ENCODE measurements at places on chromosomes 4 and X.
A peak's percentile ranks its signal among the peaks of the same experiment; 100 is the strongest.

DNA sequence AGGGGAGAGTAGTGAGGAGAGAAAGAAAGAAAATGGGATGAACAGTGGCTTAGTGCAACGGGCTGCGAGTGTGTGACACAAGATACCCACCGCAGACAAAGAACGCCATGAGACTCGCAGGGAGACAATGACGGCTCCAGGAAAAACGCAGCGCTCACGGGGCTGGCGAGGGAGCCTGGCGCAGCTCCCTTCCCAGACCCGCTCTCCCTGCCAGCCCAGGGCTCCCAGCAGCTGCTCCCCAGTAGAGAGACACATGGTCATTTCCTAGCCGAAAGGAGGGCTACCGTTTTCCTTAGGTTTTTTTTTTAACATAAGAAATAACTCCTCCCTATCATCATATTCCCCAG, 149.5 kb downstream of the MAML3 start:
- DNase-seq: no peak

DNA sequence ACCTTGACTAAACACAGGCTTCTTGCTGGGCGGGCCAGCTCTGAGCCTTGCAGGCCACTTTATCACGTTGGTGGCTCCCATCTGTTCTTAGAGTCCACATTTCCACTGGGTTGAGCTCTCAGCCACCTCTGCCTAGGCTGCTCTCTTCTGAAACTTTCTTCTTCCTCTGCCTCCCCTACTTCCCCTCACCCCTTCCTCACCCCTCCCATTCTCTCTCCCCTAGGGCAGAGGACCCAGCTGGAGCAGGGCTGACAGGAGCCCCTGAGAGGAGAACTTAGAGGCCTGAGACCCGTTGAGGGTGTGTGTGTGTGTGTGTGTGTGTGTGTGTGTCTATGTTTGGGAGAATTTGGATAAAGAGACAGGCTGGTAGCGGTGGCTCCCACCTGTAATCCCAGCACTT, 19.9 kb upstream of the TMSB4X start:
- DNase-seq: peak; percentile 81

DNA sequence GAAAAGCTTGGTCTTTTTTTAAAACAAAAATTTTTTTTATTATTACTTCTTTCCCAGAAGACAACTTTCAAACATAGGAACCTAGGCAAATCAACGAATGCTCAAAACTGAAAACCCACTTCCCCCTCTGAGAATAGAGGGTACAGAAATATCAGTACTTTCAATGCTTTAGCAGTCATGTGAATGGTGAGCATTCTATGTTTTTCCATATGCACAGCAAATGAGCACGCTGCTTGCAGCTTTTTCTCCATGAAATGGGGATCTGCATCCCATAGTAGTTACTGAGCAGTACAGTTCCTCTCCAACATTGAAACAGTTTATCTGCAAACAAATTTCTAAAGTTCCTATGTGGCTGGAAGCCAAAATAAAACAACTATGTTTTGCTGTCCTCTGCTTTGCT, 108.4 kb upstream of the BMP2K start:
- DNase-seq: no peak

GRCh38 chrX:345020-345925, 26.7 kb upstream of the GTPBP6 start:
- DNase-seq: no peak

- DNase-seq: no peak
These were observed 1.2 kb downstream of the TADA2B start for GRCh38 chr4:7044137-7044930.

DNA sequence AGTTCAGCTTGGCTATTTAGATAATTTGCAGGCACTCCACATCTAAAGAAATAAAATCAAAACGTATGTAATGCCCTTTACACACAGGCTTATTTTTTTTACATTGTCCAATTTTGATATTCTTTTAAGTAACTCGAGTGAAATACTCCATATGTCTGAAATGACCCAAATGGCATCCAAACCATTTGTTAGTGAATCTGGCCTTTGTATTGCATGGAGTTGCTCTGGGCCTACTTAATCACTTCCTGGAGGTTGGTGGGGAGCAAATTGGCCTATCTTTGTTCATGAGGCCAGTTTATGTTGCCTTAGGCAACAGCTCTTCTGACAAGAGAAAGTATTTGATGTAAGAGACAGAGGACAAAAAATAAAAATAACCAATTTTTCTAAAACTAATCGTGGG, 47.6 kb upstream of the TMEM131L start:
- no peak for DNase-seq

DNA sequence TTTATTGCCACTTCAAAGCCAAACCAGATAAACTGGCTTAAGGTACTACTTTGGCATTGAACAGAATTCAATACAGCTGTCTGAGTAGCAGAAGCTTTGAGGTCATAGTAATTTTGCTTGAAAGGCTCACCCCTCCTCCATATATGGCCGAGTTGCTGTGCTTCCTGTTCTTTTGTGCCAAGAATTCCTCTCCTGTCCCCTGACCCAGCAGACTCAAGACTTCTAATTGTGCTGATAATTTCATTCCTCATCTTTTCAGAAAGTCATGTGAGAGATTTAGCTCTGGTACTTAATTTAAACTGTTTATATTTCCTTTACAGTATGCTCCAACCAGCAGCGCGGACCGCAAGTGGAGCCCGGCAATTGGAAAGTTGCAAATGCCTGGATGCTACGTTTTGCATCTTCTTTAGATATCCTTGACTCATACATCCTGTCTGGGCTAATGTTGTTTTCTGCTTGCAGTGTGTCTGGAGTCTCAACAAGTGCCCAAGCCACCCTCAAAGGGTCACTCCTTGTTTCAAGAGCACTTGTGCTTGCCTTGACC, 373.4 kb downstream of the PDGFC start:
- no peak for DNase-seq

- no peak for DNase-seq
These were observed 951 bp upstream of the ZNF518B start for GRCh38 chr4:10458177-10458576.

DNA sequence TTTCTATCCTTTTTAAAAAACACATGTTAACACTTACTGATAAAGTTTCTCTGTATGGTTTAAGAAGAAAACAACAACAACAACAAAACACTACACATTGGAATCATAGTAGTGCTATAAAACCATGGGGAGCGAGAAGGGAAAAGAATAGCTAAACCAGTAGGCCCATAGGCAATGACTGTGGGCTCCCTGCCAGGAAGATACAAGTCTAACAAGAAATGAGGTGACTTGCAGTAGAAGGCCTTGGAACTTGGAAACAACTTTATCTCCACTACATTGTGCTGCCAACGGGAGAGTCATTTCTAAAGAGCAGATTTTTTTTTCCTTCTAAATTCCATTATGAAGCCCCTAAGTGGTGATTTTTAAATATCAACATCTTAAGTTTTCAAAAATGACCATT, 78.0 kb downstream of the GPC4 start:
- DNase-seq: no peak

DNA sequence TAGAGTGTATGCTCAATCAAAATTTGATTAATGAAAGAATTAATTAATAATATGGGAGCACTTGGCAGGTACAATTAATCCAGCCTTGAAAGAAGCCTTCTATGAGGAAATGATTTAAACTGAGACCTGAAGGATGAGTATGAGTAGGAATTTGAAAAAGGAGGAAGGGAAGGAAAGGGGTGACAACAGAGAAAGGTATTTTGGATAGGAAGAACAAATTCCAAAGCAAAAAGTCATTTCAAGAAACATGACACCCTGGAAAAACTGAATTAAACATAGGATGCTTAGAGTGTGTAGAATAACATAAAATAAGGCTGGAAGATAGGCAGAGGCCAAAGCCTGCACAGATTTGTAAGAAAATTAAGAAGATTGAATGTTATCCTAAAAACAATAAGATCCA, 29.6 kb downstream of the PHOX2B start:
- DNase-seq: no peak

DNA sequence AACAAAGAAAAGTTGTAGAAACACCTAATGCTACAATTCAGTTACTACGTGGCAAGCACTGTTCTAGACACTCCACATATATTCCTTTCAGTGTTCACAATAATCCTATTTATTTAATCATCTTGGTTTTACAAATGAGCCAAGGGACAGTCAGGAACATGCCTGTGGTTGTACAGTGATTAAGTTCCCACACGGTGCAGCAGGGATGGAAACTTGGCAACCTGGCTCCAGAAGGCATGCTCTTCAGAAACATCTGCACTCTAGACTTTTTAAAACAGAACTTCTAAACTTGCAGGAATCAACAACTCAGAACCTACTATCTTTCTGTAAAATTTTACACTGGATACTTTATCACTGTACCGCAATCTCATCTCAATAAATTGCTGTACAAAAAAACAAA, 32.1 kb downstream of the TAPT1 start:
- no peak for DNase-seq

GRCh38 chr4:67700116-67700737, 728 bp downstream of the UBA6 start:
- peak; percentile 28 for DNase-seq

DNA sequence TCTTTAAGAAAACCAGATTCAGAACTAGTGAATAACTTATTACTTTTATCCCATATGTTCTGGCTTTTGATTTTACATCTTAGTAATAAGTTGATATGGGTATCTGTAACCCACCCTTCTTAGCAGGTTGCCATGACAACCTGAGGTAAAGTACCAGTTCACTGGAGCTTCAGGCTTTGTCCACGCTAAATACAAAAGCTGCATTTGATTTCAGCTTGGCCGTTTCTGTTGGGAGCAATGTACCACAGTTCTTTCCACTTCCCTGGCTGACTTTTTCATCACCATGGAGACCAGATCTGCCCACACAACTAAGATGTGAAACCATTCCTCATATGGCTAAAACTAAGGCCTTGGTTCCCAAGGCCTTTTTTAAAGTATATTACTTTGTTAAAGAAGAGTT, 26.1 kb downstream of the KLHL34 start:
- no peak for DNase-seq

DNA sequence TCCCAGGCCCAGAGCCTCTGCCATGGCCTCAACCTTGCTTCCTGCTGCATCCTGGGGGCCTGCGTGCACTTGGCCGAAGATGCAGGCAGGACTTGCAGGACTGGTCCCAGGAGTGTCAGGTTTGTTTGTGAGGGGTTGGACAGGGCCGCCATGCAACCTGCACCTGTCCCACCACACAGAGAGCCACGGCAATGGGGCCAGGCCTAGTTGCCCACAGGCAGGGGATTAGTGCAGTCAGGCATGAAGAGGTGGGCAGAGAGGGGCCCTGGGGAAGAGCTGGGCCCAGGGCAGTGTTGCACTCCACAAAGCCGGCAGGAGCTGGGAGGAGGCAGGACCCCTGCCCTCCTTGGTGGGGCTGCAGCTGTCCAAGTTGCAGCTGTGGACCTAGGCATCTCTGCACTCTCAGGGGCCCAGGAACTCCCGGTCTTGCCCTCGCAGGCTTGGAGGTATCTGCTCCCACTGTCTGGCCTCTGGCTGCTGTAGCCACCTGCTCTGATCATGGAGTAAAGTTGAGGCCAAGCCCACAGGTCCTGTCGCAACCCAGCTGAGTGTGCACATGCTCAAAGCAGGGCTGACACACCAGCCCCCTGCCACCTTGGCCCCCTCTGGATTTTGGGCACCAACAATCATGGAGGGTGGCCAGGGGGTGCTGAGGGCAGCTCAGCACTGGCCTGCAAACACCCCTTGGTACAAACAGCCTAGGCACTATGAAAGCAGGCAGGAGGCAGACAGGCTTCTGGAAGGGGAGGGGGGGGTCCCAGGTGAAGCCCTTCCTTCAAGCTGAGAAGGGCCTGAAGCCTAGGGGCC, 190.4 kb upstream of the PCDH10 start:
- DNase-seq: no peak

- DNase-seq: no peak
These were observed 314.6 kb downstream of the STPG2 start for GRCh38 chr4:97828646-97829045.

- DNase-seq: peak; percentile 58
These were observed 68.3 kb downstream of the CRMP1 start for GRCh38 chr4:5824635-5825034.

GRCh38 chr4:180587379-180587778, 1655.8 kb upstream of the TENM3 start:
- DNase-seq: no peak

DNA sequence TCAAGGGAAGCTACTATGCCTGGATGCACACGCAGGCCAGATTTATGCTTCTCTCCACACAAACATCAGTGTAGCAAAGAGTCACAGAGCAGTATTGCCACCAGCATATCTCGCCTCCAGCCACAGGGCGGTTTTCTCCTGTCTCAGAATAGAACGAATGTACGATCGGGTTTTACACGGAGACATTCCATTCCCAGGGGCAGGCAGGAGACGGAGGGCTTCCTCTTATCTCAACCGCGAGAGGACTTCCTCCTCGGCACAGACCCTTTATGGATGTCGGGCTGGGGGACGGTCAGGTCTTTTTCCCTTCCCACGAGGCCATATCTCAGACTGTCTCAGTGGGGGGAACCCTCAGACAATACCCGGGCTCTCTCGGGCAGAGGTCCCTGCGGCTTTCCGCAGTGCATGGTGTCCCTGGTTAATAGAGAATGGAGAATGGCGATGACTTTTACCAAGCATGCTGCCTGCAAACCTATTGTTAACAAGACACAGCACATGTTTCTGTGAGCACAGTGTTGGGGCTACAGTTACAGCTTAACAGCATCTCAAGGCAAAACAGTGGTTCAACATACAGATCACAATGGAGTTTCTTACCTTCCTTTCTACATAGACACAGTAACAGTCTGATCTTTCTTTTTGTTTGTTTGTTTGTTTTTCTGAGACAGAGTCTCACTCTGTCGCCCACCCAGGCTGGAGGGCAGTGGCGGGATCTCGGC, 24.1 kb downstream of the CSF2RA start:
- peak; percentile 82 for DNase-seq

DNA sequence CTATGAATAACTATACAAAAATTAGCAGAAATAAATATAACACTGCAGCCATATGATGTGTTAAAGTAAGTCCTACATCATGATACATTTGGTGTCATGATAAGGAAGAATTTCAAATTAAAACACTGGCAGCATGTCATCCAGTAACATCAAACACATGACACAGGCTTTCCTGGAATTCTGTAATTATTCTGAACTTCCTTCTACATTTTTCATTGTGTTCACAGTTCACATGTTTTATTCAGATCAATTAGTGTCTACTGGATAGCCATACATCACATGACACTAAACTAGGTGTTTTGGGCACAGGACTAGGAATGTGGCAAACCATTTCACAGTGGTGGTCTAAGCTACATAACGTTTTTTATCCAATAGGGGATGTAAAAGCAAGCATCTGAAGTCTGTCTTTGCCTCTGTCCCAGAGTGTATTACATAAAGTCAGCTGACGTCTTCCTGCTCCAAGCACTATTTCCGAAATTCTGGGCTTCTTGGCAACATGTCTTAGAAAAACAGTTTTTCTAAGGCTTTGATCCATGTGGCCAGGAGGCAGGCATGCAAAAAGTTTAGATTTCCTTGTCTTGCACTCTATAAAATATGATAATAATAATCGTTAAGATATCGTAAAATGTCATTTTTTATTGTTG, 707.9 kb downstream of the CENPC start:
- no peak for DNase-seq

GRCh38 chr4:163473576-163473975, at the start of gene TKTL2:
Gene TKTL2, minus strand, starts transcription at chr4:163473754. Its CDS starts 20 bp downstream, at chr4:163473734.
- DNase-seq: no peak

DNA sequence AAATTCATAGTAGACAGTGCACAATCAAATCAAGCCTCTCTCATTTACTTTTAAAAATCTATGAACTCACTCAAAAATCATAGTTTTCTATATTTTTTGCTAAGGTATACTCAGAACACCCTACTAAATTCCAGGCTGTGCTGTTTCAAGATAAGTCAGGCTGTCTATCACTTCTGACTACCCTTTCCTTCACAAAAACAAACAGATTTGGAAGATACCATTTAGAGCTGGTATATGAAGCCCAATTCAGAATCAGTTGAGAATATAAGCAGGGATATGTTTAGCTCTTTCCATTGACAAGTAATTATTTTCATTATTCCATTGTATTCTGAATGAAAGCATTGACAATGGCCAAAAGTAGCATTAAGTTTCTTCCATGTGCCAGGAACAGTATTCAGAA, 53.1 kb downstream of the CXCL1 start:
- DNase-seq: no peak

All from NB4 (cell line).